WERI-Rb-1 (cell line): ENCODE measurements at places on chromosomes 2 and 18.

GRCh38 chr2:104620801-104621200 is 233.1 kb upstream of the POU3F3 start:
- DNase-seq = no peak

DNA sequence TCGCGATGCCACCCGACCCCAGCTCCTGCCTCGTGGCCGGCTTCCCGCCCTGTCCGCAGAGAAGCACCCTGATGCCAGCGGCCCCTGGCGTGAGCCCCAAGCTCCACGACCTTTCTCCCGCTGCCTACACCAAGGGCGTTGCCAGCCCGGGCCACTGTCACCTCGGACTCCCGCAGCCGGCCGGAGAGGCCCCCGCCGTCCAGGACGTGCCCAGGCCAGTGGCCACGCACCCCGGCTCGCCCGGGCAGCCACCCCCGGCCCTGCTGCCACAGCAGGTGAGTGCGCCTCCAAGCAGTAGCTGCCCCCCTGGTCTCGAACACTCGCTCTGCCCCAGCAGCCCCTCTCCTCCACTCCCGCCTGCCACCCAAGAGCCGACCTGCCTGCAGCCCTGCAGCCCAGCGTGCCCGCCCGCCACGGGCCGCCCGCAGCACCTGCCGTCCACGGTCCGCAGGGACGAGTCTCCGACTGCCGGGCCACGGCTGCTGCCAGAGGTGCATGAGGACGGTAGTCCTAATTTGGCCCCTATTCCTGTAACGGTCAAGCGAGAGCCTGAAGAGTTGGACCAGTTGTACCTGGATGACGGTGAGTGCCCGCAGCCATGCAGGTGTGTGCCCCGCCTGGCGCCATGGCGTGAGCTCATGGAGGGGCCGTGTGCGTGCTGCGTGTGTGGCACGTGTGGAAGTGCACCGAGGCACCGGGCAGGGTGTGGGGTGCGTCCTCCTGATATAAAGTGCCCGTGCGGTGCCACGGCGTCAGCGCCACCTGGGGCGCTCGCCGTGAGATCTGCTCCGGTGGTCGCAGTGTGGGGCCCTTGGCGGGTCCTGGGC is 90.8 kb downstream of the NFATC1 start:
- DNase-seq = no peak

GRCh38 chr2:219285894-219286425 is 6.8 kb downstream of the DNAJB2 start:
- DNase-seq = peak; percentile 67

DNA sequence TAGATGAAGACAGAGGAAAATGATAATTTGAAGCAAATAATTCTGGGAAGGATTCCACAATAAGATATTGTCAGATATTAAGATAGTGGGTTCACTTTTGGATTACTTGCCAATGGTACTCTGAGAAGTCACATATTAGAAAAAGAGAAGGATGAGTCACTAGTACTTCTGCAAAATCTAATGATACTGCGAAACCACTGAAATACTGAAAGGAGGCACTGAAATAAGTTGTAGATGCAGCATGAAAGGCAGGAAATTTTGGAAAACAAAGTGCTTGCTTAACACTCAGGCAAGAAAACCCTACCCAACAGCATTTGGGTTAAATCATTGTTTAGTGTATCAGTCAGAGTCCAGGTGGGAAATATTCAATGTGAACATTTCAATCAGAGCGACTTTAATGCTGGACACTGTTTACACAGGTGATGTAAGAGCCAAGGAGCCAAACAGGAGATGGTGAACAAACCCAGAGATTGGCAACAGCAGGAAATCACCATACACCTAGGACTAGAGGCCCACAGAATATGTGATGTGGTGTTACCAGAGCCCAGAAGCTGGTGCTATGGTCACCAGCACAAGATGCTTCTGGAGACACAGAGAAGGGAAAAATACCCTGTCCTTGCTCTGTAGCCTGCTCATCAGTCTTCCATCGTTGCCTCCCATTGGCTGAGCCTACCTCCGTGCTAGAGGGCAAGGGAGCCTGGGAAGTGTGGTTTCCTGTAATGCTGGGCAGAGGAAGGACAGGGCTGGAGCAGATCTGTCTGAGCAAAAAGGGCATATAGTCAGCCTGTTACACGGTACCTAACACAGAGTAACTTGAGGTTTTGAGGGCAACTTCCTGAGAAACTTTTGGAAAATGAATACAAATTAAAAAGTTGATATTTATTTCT is 204.7 kb upstream of the ITGA4 start:
- no peak for DNase-seq

GRCh38 chr2:102891296-102891695 is 129.5 kb downstream of the TMEM182 start:
- no peak for DNase-seq

DNA sequence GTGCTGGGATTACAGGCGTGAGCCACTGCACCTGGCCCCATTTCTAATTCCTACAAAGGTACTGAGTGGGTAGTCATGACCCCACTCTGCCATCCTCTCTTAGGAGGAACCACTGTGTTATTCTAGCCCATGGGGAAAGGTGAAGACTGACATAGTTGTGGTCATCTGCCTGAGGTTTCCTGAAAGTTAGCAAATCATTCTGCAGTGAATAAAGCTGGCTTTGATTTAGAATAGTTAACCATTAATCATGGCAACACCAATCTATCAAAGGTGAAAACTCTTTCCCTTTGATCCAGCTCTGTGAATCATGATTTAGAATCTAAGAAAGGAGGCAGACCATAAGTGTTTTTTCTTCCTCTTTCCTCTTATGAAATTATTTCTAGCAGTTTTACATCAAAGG is 50.8 kb downstream of the SUMO1 start:
- no peak for DNase-seq

DNA sequence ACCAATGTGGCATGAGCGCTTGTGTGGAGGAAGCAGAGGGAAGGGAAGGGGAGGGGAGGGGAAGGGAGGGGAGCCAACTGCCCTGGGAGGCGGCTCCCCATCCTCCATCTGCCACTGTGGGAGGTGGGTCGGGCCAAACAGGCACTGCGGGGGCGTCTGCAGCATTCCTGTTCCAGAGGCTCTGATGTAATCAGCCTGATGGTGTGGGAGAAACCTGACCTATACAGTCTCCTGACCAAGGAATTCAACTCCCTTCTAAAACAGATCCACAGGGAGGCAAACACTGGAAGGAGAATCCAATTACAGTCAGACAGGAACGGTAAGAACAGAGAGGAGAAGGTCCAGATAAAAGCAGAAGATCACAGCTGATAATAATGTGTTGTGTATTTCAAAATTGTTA is 88.8 kb downstream of the CD8B2 start:
- DNase-seq = peak; percentile 73

- DNase-seq = peak; percentile 26
Measured at GRCh38 chr2:168567836-168568235, 111.8 kb downstream of the CERS6 start.

DNA sequence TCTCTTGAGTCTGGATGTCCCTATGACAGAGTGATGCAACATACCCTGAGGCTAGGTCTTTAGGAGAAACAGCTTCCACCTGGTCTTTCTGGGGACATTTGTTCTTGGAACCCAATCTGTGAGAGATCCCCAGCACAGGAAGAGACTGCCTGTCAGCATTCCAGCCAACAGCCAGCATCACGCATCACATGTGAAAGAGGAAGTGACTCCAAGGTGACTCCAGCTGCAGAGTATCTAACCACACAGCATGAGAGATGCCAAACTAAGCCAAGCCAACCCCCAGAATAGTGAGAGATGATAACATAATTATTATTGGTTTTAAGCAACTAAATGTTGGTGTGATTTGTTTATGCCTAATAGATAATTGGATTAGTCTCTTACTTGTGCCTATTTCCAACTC is 35.7 kb downstream of the C18orf63 start:
- no peak for DNase-seq

- no peak for DNase-seq
Measured at GRCh38 chr2:169232551-169233154, 129.7 kb downstream of the LRP2 start.

GRCh38 chr2:53170466-53170865 is 597.1 kb upstream of the CHAC2 start:
- DNase-seq = no peak

GRCh38 chr2:187769437-187769836 is 215.2 kb upstream of the TFPI start:
- DNase-seq = no peak

GRCh38 chr2:171346723-171347557 is 86.8 kb downstream of the METTL8 start:
- no peak for DNase-seq

- DNase-seq = no peak
Measured at GRCh38 chr2:2306878-2307277, 24.2 kb downstream of the MYT1L start.

DNA sequence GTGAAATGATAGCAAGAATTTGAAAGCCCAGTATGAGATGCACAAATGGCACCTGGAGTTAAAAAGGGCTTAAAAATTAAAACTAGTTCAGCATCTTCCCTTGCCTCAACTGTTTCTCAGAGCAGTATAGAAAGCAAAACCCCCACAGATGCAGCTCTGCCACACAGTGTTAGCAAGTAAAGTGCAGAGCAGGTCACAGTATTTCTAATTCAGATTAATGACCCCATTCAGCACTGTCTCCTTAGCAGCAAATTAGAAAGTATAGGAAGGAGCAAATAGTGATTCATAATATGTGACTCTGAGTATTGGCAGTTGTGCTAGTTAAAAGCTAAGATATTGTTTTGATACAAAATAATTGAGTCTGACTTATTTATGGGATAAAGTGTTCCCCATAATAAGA is 73.8 kb upstream of the CCDC85A start:
- no peak for DNase-seq

GRCh38 chr2:109430329-109430636 is 183.5 kb downstream of the SEPTIN10 start:
- DNase-seq = no peak

- DNase-seq = no peak
Measured at GRCh38 chr18:75349668-75350511, 77.6 kb downstream of the SMIM21 start.

DNA sequence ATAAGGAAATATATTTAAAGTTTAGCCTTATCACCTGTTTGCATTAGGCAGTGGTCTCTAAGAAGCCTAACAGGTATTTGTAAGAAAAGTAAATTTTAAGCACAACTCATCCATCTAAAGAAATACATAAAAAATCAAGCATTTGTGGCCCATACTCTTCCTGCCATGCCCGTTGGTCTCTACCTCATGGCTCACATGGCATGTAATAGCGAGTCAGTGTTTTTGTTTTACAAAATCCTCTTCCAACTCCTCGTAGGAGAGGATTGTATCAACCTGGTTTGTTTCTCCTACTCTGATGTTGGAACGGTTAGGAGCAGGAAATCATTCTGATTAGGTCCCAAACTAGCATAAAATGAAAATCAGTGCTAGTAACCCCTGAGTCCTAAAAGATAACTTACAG is 91.8 kb downstream of the FMNL2 start:
- no peak for DNase-seq

- DNase-seq = no peak
Measured at GRCh38 chr2:204012072-204012653, 75.6 kb downstream of the ICOS start.
